Femur (tissue), 1 donor: ENCODE measurements at places on chromosomes 12 and 14.

DNA sequence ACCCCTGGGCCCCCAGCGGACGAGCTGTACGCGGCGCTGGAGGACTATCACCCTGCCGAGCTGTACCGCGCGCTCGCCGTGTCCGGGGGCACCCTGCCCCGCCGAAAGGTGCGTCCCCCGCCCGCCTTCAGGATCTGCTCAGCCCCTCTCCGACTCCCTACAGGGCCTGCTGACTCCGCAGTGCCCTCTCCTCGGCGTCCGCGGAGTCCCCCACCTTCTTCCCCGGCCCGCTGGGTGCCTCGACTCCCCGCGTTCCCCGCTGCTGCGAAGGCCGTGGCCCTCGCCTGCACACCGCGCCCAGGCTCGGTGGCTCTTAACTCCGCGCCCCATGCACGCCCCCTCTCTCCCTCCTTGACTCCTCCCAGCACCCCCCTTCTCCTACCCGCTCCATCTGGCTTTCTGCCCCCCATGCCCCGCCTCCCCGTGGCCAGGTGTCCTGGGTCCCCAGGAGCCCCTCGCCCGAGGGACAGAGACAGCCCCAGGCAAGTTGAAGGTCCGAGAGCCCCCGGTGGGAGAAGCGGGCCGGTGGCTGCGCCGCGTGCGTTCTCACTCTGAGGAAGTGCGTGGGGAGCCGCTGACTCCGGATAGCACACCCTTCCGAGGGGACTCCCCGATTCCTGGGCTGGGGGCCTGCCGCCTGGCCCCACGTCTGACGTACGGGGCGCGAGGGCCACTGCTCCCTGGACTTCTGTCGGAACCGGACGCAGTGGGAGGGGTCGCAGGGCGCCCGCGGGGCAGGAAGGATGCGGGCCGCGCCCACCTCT is 594 bp downstream of the TAMALIN start:
- DNase-seq = peak; percentile 69

DNA sequence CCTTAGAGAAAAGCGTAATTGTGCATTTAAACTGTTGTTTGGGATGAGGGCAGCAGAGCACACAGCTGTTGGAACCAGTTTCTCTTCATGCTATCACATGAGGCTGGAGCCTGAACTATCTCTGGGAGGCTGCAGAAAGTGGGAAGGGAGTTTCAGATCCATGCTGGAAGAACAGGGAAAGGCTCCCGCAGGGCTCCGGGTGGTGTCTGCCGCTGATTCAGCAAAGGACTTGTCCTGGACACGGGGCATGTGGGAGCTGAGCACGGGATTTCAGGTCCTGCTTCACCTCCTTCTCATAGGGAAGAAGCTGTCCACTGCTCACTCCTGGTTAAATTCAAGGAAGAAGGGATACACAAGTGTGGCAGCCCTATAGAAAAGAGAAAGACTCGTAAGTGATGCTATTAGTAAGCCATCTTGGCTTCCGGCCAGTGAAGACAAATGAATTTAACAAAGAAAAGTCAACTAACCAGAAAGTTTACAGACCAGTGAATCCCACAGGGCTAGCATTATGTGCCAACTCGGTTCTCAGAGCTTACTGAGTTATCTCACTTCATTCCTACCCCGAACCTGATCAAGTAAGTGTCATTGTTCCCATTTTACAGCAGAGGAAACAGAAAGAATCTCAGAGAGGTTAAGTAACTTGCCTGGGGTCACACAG is 6.7 kb upstream of the FZD10 start:
- no peak for DNase-seq

- DNase-seq = no peak
Observed at GRCh38 chr12:110354172-110354780, 49.2 kb downstream of the ANAPC7 start.

DNA sequence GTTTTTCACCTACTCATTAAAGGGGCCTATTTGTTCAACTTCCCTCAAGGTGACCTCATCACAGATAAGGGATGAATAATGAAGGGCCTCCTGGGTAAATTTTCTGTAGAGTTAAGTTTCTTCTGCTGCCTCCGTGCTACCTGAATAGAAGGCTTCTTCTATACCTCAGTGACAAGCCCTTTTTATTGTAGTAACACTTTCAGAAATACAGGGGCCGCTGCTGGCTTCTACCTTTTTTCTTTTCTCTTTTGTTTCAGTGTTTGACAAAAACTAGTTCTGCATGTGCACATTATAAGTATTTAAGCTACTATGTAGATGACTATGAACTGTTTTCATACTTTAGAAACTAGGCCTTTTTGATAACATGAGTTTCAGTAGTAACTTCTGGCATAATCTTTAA is 207.0 kb downstream of the NAV3 start:
- no peak for DNase-seq

GRCh38 chr14:63513756-63514155 is 29.4 kb downstream of the PPP2R5E start:
- DNase-seq = no peak

DNA sequence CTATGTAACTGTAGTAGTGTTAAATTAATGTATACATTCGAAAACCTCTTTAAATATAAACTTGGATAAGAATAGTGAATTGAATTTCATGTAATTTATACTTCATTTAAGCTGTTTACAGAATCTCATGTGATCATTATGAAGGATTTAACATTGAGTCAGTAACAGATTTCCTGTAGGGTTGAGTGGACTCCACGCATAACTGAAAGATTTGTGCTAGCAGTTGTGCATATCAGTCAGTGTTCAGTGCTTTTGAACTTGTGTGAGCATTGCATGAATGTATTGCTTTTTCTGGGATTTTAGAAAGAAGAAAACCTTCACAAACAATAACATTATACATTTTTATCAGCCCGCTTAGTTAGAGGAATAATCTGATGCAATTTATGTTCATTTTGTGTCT is 1435.3 kb downstream of the LRFN5 start:
- DNase-seq = no peak

GRCh38 chr14:102220031-102220430 is 80.3 kb downstream of the WDR20 start:
- DNase-seq = no peak

DNA sequence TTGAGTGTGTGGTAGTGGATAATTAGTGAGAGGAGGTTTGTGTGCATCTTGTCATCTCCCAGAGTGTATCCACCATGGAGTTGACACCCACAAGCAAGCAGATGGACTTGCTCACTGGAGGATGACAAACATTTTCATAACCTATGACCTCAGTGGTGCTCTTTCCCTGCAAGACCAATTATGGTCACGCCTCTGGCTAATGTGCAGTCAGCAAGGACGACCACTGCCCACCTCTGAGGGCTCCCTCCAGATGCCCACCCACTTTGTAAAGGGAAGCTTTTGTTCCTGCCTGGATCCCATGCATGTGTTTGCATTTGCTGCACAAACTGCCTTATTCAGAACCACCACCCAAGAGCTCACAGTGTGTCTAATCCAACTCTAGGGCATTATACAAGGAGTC is 982.8 kb downstream of the TMEM121 start:
- no peak for DNase-seq

DNA sequence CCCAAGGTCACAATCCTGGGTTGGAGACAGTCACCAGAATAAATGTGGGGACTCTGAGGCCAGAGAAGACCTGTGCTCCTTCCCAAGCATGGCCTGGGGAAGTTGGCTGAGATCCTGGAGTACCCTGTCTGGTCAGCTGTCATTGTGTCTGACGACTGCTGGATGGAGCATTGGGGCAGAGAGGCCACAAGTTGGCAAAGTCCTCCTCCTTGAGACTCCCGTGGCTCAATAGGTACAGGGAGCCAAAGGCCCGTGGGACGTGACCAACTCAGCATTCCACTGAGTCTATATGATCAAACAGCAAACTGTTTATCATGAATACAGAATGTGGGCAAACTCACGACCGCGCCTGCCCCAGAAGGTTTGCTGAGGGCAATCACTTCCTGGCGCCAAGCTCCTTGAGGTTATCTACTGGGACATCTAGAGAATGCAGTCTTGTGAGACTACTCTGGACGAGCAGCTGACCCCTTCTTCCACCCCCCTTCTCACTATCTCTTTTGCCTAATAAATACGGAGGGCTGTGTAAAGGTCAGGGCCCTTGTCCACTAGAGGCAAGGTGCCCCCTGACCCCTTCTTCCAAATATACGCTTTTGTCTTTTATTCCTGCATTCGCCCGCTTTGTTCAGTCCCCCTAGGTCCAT is 14.3 kb upstream of the SLC10A1 start:
- no peak for DNase-seq
